ENCODE measurements at places on chromosomes 16 and 17. TPM values are rescaled to one million over a fixed set of nuclear protein-coding genes. Genes with fewer than 3 reads are reported as not detected.
A peak's percentile ranks its signal among the peaks of the same experiment; 100 is the strongest.

C17orf67 gene
- total RNA-seq: 0.84 TPM

- DNase-seq: no peak
Observed at GRCh38 chr17:62727916-62728672, 80.0 kb downstream of the MARCHF10 start.

FOXC2 gene
- total RNA-seq: 0.22 TPM

DNA sequence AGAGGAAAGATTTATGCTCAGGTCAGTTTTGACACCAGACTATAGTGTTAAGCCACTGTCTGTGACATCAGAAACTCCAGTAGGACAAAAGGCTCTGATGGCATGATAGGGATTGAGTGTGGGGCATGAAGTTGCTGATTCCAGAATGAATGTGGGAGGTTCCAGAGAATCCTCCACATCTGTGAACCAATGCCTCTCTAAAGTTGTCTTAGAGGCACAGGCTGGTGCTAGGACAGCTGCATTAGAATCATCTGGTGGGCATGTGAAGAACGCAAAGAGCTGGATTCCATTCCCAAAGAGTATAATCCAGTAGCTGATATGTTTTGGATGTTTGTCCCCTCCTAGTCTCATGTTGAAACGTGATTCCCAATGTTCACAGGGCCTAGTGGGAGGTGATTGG lies 32.1 kb upstream of the NLK start:
- no peak for DNase-seq

- peak; percentile 100 for DNase-seq
Observed at GRCh38 chr16:30370456-30371247, at the start of gene TBC1D10B. TBC1D10B (minus strand) TSS chr16:30370494; CDS start chr16:30370183, 311 bp downstream.

- no peak for DNase-seq
Observed at GRCh38 chr16:67202956-67203493, 4.1 kb downstream of the ELMO3 start.

GRCh38 chr17:28999206-28999605 lies 6.6 kb downstream of the SEZ6 start:
- DNase-seq: no peak

- DNase-seq: no peak
Observed at GRCh38 chr17:37388266-37388665, 12.5 kb downstream of the C17orf78 start.

GRCh38 chr17:67365738-67366192 lies 612 bp downstream of the PSMD12 start:
- no peak for DNase-seq

DNA sequence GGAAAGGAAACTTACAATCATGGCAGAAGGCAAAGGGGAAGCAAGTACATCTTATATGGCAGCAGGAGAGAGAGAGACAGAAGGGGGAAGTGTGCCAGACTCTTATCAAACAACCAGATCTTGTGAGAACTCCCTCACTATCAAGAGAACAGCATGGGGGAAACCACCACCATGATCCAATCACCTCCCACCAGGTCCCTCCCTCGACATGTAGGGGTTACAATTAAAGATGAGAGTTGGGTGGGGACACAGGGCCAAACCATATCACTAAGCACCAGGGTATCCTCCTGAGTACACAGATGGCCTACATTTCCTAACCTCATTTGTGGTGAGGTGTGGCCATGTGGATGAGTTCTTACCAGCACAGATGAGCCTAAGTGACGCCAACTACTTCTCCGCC lies 348.6 kb upstream of the ZFHX3 start:
- DNase-seq: no peak

GRCh38 chr17:63698886-63699637 lies 863 bp downstream of the LIMD2 start:
- no peak for DNase-seq

TMEM100 gene
- not detected for total RNA-seq

DNA sequence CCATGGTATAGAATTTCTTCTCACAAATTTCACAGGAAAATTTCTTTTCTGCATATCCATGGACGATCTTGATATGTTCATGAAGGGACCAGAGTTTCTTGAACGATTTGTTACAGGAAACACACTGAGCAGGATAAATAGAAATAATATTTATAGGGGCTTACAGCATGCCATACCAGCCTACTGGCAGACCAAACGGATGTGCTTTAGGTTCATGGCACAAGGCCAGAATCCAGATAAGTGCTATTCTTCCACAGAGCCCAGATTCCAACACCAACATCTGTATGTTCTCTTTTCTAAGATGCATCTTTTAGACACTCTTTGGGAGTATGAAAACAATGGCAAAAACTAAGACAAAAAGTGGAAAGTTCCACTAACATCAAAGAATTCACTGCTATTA lies 49.3 kb downstream of the ZNF652 start:
- DNase-seq: no peak

DNAI2 gene
- total RNA-seq: not detected

USP43 gene
- 8.0 TPM for total RNA-seq

ITGAD gene
- 0.12 TPM for total RNA-seq

SLFN13 gene
- total RNA-seq: 0.10 TPM

YBX2 gene
- 2.3 TPM for total RNA-seq

ZNF598 gene
- total RNA-seq: 57.4 TPM
